ENCODE measurements at places on chromosomes 5 and 9.
A peak's percentile ranks its signal among the peaks of the same experiment; 100 is the strongest.

DNA sequence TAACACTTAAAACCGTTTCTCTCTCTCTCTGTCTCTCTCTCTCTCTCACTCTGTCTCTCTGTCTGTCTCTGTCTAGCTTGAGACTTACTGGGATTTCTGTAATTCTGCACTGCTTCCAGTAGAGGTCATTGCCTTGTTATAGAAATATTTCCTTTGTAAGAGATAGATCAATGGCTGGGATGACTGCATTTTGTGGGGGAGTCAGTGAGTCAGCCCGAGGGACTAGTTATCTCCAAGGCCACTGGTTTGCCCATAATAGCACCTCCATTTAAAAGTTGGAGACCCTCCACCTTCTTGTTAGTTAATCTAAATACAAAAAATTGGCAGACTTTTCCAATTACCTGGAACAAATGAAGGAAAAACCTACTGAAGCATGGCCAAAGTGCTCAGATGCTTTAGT lies 547.2 kb downstream of the LRRC70 start:
- DNase-seq, result peak; percentile 59

DNA sequence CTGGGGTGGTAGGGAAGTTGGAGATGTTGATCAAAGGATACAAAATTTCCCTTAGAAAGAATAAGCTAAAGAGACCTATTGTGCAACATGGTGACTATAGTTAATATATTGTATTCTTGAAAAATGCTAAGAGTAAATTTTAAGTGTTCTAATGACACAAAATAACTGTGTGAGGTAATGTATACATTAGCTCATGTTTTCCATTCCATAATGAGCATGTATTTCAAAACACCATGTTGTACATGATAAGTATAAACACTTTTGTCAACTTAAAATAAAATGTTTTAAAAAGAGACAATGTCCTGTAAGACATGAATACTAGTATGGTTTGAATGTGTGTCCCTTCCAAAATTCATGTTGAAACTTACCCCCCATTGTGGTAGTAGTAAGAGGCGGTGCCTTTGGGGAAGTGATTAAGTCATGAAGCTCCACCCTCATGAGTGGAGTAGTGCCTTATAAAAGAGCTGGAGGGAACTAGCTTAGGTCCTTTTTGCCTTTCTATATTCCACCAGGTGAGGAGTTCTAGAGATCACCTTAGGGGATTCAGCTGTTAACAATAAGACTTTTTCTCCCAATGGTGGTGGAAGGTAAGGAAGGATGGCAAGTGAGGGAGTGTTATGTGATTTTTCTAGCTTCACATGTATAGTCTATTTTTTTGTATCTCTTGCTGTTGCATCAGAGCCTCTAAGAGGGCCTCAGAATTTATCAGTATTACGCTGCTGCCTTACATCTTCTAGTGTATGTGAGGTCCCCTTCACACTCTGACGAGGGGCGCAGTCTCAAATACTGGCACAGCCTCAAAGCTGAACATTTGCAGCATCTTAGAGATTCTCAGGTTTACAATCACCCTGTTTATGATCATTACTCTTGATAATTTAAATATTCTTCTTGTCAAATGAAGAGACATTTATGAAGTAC lies 94.9 kb upstream of the NREP start:
- DNase-seq, result peak; percentile 29

DNA sequence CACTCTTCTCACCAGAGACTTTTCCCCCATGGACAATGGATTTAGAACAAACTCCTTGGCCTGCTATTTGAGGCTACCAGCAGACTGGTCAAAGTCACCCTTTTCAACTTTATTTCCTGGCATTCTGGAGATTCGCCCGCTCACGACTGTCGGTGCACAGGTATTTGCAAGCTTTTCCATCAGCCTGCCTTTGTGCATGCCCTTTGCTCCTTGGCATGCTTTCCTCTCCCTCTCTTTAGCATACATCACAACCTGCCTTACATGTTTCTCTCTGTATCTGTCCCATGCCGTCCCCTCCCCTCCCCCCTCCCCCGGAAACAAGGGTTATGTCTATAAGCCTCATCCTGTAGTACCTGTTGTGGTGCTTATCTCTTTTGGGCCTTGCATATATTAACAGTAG lies 257.1 kb downstream of the AOPEP start:
- DNase-seq, result no peak

- DNase-seq, result no peak
Observed at GRCh38 chr9:125603478-125604021, 103.5 kb downstream of the MAPKAP1 start.

DNA sequence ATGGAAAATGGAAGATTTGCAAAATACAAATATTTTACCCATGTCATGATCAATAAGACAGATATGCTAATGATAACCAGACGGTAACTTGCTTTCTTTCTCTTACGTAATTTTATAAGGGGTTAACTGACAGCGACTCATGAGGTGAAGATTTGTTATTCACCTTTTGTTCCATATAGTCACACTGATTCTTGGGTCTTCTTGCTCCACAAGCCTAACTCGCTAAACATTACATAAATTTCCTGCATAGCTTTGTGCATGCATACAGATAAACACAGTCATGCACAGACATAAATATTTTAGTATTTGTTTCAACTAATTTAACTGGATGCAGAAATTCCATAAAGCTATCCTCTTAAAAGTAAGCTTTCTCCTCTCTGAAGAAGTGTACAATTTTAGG lies 225.9 kb downstream of the VPS13A start:
- no peak for DNase-seq

DNA sequence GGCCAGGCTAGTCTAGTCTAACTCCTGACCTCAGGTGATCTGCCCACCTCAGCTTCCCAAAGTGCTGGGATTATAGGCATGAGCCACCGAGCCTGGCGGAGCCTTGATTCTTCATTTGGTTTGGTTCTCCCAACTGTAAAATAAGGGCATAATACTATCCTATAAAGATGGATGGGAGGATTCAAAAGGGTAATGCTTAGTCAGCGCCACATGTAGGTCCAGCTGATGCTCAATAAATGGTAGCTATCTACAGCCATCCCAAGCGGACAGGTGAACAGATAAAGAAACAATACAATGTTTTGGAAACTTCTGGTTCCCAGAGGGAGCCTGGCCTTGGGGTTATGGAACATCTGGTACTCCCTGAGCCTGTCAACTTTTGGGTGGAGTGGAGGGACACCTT lies 13.6 kb upstream of the SET start:
- no peak for DNase-seq

DNA sequence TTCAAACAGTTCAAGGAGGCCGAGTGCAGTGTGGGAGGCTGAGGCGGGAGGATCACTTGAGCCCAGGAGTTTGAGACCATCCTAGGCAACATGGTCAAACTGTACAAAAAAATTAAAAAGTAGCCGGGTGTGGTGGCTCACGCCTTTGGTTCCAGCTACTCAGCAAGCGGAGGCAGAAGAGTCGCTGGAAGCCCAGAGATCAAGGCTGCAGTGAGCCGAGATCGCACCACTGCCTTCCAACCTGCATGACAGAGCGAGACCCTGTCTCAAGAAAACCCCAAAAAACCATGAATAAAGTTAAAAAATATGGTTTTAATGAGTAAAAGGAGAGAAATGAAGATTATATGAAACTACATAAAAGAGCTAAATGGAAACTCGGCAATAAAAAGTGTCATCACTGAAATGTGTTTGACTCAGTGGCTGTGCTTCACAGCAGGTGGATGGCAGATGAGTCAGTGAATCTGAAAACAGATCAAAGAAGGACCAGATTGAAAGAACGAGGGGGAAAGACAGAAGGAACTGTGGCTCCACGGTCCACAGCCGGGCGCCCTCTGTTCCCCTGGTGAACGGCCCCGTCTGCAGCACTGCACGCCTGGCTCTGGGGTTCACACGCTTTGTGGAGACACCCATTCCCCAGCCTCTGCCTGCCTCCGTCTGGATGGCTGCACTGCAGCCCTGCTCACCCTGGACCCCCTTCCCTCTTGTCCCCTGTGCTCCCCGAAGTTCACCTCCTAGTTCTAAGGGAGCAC lies 25.1 kb downstream of the EXD3 start:
- no peak for DNase-seq

DNA sequence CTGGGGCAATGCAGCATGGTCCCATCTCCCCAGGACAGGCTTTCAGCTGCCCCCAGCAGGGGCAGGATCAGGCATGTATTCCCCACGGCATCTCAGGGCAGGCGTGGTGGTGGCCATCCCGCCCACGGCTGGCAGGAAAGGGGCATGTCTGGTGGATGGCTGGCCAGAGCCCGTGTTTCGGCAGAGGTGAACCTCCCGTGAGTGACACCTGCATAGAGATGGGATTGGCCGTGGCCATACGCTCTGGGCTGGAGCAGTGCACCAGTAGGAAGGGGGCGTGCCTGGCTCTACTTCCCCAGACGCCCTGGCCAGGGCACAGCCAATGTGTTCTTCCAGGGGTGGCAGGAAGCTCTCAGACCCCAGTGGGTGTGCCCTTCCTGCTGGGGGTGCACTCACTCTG lies 139.1 kb downstream of the ZNF354C start:
- DNase-seq, result no peak

DNA sequence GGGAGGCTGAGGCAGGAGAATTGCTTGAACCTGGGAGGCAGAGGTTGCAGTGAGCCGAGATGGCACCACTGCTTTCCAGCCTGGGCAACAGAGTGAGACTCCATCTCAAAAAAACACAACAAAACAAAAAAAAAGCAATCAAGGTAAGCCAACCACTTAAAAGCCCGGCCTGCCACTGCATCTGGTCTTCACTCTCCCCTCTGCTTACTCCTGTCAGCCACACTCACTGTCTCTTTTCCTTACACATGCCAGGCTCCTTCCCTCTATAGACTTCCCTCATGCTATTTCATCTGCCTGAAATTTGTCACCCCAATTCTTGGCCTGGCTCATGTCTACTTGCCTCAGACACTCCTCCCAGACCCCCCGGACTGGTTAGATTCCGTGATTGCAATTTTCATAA lies 17.6 kb upstream of the LIFR start:
- no peak for DNase-seq

- no peak for DNase-seq
Observed at GRCh38 chr5:8961219-8961618, 584.7 kb downstream of the SEMA5A start.

DNA sequence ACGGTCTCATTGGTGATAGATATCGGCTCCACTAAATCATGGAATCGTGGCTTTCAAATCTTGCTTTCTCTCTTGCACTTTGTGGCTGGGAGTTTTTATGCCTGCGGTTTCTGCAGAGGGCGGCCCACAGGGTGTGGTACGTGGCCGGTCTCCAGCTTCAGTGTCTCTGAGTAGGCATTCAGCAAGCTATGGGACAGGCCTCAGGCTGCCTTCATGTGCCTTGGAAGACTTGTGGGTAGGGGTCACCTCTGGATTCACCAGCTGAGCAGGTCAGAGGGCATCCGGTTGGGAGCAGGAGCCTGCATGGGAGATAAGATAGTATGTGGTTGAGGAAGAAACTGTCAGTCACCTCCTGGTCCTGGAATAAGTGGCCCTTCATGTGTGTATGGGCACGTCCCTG lies 47.7 kb downstream of the AMBP start:
- DNase-seq, result no peak

DNA sequence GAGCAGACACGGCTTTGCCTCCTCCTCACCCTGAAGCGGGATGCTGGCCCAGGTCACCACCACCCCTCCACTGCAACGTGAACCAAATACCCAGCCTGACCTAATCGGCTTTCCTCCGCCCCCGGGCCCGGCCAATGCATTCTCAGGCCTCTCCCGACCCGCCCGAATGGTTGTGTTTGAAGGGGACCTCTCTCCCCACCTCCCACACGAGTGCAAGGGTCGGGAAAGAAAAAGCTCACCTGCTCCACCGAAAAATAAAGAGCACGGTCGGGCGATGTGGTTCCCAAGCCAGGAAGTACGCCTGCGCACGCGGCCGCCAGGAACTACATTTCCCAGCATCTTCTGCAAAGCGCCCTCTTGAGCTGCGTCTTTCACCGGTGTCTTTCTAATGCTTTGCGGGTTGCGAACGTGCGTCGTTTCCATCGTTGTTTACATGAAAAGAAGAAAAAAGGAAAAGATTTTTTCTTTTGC lies at the start of gene ZNF883:
ZNF883 (minus strand) TSS at position 282 of the 471 bp plus-strand sequence.
- no peak for DNase-seq

- no peak for DNase-seq
Observed at GRCh38 chr5:124689653-124690052, 56.8 kb downstream of the ZNF608 start.

DNA sequence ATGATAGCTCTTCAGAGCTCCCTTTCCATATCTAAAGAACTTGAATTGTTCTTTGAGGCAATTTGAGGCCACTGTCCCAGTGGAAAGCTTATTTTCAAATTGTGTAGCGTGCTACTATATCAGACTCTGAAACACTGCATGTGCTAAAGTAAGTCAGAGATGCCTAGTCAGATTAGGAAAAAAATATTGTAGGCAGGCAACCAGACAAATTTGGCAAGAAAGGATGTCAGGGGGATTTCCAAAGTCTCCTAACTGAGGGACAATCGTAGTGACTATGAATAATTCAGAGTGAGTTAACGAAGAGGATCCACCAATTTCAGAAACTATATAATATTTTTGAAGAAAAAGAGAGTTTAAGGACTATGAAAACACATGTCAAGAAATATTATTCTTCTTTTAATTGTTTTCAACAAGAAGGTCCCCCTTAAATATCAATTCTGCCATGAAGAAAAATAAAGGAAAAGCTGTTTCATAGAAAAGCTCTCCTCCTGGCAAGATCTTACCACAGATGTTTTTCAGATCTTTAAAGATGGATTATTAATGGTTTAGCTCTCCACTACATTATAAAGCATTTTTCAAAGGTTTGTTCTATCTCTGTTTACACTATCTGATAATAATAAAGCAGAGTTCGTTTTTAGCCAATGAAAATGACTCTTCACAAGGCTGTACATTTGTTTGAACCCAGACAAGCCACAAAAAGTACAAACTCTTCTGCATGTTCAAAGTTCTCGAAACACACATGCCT lies 273.5 kb upstream of the PTGER4 start:
- peak; percentile 41 for DNase-seq

DNA sequence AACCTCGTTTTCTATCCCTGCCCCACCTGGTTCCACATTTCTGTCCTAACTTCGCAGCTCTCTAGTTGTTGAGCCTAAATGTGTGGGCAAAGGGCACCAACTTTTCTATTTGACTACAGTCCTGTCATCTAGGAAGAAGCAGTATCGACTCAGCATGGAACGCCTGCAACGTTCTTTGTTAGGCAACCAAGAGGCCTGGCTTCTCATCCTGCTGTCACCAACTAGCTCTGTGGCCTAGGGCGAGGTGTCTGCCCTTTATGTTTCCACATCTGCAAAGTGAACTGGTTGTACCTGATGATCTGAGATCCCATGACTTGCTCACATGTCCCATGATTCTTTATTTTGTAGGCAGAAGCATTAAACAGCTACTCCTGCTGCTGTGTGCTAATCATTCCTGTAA lies 248.9 kb downstream of the ADAMTSL1 start:
- no peak for DNase-seq

DNA sequence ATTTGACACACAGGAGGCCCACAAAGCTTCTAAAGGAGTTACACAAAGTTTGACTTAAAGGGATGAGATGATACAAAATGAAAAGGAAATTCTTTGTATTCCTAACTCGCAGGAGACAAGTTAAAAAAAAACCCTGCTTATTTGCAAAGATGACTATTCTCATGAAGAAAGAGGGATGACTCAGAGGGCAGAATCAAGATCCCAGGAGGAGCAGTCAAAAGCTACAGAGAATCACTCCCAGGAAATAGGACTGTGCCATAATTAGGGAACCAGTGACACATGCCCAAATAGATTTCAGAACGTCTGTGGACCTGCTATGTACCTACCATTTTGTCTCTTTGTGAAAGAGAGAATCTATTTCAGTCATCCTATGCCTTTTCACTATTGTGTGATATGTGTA lies 103.5 kb upstream of the ARRDC3 start:
- no peak for DNase-seq
